ENCODE measurements at places on chromosomes 4 and X.

DNA sequence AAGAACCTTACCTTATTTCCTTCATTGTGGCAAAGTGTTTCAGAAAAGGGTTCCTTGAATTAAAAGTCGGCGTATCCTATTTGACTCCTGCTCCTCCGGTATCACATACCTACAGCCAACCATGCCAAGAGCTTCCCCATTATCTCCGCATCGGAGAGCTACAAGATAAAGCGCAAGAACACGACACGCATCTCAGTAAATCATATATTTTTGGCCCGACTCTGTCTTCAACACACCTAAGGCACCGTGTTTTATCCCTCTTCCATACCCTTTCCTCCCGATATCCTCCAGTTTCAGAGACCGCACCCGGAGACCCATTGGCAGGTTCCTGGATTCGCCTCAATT, 497 bp upstream of the THAP9 start:
- DNase-seq: no peak

DNA sequence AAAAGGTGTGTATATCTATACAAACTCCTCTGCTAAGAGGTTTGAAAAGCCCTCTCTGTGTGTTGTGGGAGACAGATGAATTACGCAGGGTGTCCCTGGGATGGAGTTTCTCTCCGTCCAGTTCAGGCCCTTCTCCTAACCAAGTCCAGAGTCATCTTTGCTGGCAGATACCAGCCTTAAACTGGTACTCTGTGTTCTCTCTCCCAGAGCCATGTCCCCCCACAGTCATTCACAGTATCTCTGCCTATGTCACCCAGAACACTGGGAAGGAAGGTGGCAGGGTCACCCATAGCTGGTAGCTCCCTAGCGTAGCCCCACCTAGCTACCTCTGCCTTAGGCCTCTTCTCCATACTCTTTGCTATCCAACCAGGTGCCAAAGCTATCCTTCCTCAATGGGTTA, 8.9 kb downstream of the AMER1 start:
- no peak for DNase-seq

GRCh38 chrX:20325786-20326388, 59.2 kb upstream of the RPS6KA3 start:
- DNase-seq: no peak

DNA sequence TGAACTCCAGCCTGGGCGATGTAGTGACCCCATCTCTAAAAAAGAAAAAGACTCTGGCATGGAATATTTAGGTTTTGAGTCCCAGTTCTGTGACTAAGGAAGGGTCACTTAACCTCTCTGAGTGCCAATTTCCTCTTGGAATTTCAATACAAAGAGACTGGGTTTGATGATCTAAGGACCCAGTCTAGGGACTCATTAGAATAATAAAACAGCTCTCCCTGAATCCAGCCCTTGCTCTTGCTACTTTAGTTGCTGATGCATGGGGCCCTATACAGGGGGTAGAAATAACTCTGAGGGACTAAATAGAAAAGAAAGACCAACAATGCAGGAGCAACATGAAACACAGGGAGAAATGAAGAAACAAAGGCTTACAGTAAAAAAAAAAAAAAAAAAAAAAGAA, 12.6 kb downstream of the C4orf54 start:
- no peak for DNase-seq

GRCh38 chrX:55624403-55624802, 1.2 kb downstream of the FOXR2 start:
- DNase-seq: no peak

- DNase-seq: no peak
Observed at GRCh38 chr4:41154814-41155177, 59.5 kb downstream of the APBB2 start.

GRCh38 chrX:14777525-14777924, 95.3 kb downstream of the FANCB start:
- no peak for DNase-seq

DNA sequence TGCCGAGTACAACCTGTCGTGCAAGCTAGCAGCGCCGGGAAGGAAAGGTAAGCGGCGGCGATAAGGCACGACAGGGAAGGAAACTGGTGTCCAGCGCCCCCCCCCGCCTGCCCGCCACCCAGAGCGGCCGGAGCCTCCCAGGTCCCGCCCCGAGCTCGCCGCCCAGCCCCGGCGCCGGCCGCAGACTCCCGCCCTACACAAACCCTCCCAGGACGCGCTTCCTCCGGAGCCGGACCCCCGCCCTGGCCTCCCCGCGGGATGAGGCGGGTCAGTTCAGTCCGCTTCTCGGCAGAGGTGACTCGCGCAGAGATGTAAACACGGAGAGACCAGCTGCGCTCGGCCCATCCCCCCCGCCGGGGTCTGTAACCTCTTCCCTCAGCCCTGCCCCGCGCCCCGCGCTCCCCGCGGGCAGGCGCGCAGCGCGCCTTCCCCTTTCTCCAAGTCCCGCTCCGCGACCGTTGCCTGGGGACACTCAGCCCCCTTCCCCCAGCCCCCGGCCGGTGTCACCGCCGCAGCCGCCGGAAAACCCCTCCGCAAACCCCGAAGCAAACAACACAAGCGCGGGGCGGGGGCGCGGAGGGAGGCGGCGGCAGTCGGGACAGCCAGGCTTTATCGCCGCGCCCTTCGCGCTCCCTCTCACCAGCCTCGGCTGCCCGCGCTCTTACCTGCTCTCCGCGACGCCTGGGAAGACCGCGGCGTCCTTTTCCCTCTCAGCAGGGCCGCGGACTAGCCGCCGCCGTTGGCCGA, 543 bp downstream of the ELF2 start:
- DNase-seq: peak; percentile 72

- no peak for DNase-seq
Observed at GRCh38 chr4:154452798-154453346, 38.7 kb downstream of the DCHS2 start.

DNA sequence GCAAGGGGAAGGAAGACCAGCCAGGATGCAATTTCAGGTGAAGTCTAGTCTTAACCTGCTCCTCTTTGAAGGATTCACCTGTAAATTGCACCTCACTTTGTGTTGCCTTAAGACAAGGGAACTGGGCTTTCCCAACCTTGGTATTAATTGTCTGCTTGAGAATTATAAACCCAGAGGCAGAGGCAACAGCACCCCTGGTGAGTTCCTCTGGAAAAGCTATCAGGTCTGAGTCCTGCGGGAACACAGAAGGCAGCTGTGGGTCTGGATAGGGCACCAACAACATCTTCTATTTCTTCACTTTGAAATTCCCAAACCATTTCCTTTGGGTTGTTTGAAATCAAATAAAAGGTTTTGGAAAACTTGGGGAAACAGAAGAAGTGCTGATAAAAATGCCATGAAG, 109.2 kb upstream of the NPY2R start:
- no peak for DNase-seq

DNA sequence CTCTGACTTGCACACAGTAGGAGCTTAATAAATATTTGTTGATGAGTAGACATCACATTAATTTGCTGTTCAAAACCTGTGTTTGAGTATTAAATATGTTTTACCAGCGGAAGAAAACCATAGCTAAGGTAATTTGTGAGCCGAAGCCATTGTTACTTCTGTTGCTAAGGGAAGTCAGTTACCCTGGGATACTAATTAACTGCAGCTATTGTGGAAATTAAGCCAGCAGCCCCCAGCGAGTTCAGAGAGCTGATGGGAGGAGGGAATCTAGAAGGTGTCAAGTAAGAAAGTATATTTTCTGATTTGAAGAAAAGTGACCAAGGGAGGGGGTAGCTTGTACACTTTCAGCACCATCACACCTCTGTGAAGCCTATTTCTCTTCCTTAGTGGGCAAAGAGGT, 76.7 kb upstream of the IGSF1 start:
- no peak for DNase-seq

- DNase-seq: no peak
Observed at GRCh38 chr4:113758372-113758771, 3.2 kb downstream of the CAMK2D start.

DNA sequence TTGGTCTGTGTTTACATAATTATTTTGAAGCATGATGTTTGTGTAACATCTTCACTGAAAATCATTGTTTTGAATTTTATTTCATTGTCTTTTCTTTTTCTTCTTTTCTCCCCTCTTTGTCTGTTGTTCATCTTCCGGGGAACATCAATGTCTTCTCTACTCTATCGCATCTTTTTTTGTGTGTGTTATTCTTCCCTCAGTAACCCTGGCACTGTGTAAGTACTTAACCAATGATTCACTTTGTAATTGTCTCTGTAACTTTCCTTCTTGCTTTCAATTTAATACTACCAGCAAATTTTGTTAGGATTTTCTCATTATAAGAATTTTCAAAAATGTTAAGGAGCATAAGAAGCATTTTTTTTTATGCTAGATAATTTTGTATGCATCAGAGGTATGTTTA, 130.8 kb downstream of the PDLIM5 start:
- DNase-seq: no peak

DNA sequence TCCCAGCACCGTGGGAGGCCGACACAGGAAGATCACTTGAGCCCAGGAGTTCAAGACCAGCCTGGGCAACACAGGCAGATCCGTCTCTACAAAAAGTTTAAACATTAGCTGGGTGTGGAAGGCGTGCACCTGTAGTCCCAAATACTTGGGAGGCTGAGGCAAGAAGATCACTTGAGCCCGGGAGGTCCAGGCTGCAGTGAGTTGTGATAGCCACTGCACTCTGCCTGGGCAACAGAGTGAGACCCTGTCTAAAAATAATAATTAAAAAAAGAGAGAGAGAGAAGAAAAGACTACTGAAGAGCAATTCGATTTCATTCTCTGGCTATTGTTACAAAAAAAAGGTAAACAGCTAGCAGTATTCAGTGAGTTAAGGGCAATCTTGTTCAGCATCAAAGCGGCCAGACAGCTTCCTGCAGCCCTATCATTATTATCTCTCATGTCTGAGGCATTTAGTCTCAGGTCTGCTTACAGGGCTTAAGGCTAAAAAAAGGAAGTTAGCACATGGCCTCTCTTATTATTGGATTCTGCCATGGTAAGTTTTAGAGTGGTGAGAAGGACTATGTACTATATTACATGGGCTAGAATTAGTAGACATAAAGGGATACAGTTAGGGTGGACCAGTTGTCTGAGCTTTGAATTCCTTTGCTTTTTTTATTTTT, 37.9 kb downstream of the ARHGEF6 start:
- no peak for DNase-seq

DNA sequence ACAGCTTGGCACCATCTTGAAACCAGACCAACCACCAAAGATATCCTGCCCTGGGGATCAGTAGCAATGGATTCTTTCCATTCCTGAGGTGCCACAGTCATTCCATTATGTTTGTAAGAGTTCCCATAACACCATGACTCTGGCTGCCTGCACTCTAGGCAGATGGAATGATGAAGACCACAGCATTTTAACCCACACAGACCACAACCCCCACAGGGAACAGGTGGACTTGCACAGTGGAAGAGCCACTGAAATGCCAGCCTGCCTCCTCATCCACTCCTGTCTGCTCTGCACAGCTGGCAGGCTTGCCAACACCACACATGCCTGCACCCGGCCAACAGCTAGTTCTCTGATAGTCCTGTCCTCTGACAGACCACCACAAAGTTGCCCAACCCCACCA, 2362.2 kb upstream of the AGA start:
- no peak for DNase-seq

DNA sequence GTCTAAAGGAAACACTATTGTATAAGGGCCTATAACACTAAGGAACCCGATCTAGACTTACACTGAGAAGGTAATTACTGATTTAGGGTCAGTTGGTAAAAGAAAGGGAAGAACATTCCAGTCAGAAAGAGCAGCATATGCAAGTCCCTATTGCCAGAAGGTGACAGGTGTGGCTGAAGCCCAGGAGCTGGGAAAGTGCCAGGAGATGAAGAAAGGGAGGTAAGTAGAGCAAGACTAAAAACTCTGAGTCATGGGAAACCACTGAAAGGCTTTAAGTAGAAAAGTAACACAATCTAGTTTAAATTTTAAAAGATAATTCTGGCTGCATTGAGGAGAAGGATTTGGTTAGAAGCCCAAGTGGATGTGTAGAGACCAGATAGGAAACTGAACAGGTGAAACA, 77.7 kb upstream of the INTU start:
- DNase-seq: no peak

GRCh38 chrX:127038065-127038464, 218.5 kb downstream of the PRR32 start:
- no peak for DNase-seq

DNA sequence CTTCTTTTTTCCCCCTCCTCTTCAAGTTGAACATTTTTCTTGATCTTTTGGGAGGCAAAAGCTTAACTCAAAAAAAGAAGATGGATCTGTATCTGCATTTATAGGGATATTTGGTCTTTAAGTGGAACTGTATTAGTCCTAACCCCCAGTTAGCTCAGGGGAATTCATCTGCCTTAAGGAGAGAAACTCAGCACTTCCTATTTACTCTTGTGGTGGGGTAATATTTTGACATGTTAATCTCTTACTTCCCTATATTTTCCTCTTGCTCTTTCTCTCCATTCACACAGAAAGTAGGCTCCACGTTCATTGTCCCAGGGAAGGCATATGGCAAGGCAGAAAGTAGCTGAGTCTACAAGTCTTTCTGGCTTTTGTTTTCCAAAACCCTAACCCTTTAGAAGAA, 5.3 kb downstream of the LRRC66 start:
- DNase-seq: no peak
